ENCODE measurements at places on chromosomes 6 and 20.

DNA sequence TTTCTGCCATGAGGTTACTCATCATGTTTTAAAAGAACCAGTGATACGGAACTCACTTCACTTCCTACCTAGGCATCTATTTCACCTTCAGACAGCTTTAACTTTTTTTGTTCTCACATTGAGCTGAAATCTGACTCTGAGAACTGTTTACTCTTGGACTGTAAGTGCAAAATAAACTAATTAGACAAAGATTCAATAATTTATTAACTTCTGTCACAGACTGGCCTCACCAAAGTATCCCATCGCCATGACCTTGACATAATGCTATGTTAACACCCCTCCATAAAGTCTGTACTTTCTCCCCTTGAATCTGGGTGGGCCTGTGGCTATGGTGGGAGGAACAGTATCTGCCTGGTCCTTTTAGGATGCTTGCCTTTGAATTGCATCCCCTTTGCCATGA, 448.1 kb downstream of the CBLN4 start:
- DNase-seq, result no peak

GRCh38 chr20:56630506-56631317, 1.6 kb downstream of the TFAP2C start:
- DNase-seq, result no peak

- no peak for DNase-seq
Observed at GRCh38 chr6:81233990-81234389, 518.5 kb downstream of the TENT5A start.

DNA sequence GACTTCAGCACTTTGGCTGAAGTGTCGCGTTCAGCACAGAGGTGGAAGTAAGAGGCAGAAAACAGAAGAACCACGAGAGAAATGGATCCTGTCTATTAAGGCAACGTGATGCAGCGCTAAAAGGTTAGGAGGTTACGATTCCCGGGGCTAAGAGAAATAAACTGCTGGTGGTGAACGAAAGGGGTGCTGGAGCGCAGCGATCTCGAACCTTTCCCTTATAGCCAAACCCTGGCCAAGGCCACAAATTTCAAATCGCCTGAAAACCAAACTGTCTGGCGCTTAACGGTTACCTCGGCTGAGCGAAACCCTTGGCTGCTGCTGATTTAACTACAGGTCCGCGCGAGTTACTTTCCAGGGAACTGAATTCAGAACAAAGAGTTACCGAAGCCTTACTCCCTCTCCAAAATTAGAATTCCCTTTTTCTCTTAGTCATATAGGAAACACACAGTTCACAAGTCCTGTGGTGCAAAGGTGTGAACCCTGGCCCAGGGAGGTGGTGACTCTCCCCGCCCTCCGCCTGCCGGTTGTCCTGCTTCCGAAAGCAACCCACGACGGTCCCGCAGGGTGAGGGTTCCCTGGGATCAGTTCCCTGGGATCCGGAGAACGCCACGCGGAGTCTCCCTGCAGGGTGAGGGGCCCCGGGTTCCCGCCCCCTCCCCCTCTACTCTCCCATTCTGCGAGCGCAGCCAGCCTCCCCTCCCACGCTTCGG, 1.3 kb upstream of the SLC35D3 start:
- no peak for DNase-seq

DNA sequence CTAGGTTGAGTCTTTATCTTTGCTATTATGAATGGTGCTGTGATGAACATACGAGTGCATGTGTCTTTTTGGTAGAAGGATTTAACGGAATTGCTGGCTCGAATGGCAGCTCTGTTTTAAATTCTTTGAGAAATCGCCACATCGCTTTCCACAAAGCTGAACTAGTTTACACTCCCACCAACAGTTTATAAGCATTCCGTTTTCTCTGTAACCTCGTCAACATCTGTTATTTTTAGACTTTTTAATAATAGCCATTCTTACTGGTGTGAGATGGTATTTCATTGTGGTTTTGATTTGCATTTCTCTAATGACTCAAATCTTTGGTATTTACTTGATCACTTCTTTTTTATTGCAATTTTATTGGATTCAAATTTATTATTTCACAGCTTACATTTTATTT, 117.4 kb upstream of the HDGFL1 start:
- no peak for DNase-seq

GRCh38 chr20:41865938-41866337, 247.8 kb upstream of the CHD6 start:
- no peak for DNase-seq

- no peak for DNase-seq
Observed at GRCh38 chr6:30019819-30020218, 41.2 kb upstream of the POLR1H start.

GRCh38 chr6:169841907-169842606, 90.6 kb downstream of the ERMARD start:
- no peak for DNase-seq

GRCh38 chr6:36777801-36778200, 61.4 kb downstream of the CPNE5 start:
- DNase-seq, result no peak

GRCh38 chr6:125003070-125003469, 40.8 kb downstream of the RNF217 start:
- DNase-seq, result no peak

- no peak for DNase-seq
Observed at GRCh38 chr20:46343348-46343974, 35.2 kb upstream of the CDH22 start.

DNA sequence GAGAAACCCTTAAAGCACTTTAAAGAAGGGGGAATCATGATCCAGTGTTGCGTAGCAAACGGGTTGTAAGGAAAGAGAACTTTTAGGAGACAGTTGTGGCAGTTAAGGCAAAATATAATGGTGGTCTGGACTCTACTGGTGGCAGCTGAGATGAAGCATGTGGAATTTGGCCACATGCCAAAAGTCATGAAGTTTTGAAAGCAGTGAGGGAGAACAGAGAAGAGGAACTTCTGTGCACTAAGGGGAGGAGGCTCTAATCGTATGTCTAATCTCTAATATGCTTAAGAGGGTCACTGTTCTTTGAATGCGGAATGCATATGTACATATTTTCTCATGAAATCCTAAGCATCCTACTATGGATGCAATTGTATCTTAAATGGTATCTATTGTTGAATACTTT, 91.5 kb downstream of the RIMS1 start:
- no peak for DNase-seq

DNA sequence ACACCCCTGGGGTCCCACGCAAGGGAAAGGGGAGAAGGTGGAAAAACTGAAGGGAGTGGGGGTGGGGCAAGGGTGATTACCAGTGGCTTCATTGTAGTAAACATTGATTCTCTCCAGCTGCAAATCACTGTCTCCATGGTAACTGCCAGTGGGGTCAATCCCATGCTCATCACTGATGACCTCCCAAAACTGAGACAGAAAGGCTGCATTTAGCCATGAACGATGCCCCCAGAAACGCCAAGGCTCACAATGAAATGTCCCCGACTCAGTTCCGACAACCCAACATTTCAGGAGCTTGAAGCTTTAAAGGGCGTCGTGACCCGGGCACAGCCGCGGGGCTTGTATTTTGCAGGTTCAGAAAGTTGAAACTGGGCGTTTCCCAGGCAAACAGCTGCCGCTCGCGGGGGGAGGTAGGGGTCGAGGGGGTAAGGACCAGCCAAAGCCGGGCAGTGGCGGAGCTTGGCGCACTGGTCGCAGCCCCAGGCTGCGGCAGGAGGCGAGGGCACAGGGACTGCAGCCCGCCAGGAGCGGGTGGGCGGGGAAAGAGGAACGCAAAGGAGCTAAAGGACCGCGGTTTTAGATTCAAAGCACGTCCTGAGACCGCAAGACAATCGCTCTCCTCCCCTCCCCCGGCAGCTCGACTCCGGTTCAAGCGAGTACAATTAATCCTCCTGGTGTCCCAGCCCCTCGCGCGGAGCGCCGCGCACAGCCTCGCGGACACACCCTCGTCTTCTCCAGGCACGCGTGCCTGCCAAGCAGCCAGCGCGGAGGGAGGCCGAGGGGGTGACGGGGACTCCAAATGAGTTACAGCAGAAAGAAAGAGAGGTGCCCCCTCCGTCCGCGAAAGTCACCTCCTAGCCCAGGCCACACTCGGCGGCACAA, 731 bp downstream of the TUBB2B start:
- no peak for DNase-seq

GRCh38 chr20:63736893-63737694, 630 bp downstream of the LIME1 start:
- DNase-seq, result no peak

DNA sequence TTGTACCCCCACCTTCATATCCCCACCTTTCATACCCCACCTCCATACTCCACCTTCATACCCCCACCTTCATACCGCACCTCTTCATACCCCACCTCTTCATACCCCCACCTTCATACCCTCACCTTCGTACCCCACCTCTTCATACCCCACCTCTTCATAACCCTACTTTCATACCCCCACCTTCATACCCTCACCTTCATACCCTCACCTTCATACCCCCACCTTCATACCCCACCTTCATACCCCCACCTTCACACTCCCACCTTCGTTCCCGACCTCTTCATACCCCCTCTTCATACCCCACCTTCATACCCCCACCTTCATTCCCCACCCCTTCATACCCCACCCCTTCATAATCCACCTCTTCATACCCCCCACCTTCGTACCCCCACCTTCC, 92.9 kb upstream of the NAA20 start:
- no peak for DNase-seq

DNA sequence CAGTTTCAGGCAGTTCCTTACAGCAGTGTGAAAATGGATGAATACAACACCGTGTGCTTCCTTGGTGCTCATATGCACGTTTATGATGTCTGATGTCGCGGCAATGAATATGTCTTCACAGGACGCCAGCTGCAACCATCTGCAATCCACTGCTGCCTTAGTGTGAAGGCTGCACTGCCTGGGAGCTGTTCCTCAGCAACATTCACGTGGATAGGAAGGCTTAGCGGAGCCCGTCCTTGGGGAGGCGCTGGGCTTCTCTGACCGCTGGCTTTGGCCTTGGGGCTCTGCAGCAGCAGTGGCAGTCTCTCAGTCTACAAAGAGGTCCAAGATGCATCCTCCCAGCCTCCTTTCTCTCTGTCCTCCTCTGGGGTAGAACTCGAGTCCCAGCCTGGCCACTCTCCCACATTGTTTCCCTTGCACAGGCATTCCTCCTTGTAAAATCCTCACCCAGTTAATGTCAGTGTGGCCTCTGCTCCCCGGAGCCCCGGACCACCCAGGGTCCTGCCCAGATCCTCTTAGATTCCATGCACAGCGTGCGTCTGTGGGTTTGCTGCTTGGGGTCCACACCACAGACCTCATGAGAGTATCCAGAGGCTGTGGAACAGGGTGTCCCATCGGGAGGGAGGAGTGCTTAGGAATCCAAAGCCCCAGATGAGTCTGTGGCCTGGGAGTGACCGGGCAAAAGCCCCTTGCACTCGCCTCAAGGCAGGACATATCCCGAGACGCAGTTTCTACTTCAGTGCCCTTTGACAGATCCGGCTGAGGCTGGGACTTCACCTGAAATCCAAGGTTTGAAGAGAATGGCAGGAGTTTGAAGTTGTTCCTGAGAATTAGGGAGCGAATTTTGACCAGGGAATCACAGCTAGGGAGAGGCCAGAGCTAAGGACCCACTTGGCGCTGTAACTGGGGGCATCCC, 181.3 kb downstream of the THBS2 start:
- DNase-seq, result no peak

GRCh38 chr6:44010411-44011349, 116.6 kb downstream of the MRPL14 start:
- DNase-seq, result peak; percentile 93

DNA sequence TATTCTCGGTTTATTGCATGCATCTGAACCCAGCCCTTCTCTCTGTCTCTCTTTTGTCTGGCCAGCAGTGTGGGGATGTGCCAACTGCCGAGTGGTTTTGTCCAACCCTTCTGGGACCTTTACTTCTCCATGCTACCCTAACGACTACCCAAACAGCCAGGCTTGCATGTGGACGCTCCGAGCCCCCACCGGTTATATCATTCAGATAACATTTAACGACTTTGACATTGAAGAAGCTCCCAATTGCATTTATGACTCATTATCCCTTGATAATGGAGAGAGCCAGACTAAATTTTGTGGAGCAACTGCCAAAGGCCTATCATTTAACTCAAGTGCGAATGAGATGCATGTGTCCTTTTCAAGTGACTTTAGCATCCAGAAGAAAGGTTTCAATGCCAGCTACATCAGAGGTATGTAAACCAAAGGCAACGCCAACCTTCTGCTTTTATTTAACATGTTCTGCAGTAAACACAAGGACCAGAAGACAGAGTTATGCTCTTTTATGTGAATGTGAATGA, 65.8 kb downstream of the ADGRG6 start:
- no peak for DNase-seq
